NCI-H510A (cell line): ENCODE measurements at places on chromosomes 11 and 22.

- no peak for DNase-seq
Measured at GRCh38 chr11:134283461-134284230, 7.5 kb downstream of the GLB1L3 start.

- no peak for DNase-seq
Measured at GRCh38 chr11:2831781-2832532, 53.6 kb downstream of the CDKN1C start.

DNA sequence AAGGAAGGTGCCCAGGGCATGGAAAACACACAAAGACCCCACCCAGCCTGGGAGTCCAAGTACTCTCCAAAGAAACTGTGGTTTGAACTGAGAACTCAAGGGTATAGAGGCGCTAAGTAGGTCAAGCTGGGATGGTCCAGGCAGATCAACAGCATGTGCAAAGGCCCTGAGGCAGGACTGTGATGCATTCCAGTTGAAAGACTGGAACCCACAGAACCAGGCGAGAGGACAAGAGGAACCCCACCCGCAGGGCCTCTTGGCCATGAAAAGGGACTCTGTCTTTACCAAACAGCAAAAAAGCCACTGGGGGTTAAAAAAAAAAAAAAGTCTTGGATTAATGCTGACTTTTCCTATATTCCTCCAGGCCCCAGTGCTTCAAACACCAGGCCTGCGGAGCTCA lies 14.3 kb downstream of the CARD10 start:
- DNase-seq = no peak

- no peak for DNase-seq
Measured at GRCh38 chr11:13009476-13009920, 382 bp downstream of the RASSF10 start.
